ENCODE measurements at places on chromosomes 13 and 19. TPM values are rescaled to one million over a fixed set of nuclear protein-coding genes. Genes with fewer than 3 reads are reported as not detected.

DNA sequence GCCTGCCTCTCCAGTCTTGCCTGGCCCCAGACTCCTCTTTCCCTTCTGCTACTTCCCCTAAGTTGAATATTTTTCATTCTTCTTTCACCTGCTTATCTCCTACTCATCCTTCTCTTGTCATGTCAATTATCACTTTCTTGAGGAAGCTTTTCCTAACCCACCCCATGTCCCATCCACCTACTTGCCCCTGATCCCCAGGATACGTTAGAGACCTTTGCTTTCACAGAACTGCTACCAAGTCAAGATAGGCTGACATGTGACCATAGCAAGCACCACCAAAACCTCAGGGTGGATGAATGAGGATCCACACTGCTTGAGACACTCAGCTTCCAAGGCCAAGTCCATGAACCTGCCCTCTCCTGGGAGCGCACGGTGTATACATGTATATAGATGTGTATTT, 131.5 kb downstream of the DNAJC15 start:
- H3K27me3 ChIP-seq: no peaks in the 10 kb centered on the region
- DNase-seq: no peak
- peaks cover 10% of the 10 kb centered on the region for H3K4me1 ChIP-seq
- H3K27ac ChIP-seq: no peak overlapping the region

- H3K27me3 ChIP-seq: peaks cover 32% of the 10 kb centered on the region
- H3K4me3 ChIP-seq: no peak within 1 kb of the TSS
- DNase-seq: no peak
- H3K4me1 ChIP-seq: no peaks in the 10 kb centered on the region
- no peak within 1 kb of the TSS for H3K27ac ChIP-seq
- no peaks in the 10 kb centered on the region for H3K36me3 ChIP-seq
Observed at GRCh38 chr19:35528218-35529038, at the start of gene SBSN. SBSN (minus strand) TSS chr19:35528311; CDS start chr19:35528281, 30 bp downstream.

- no peaks in the 10 kb centered on the region for H3K36me3 ChIP-seq
- H3K4me1 ChIP-seq: no peaks in the 10 kb centered on the region
- no peak for DNase-seq
- no peaks in the 10 kb centered on the region for H3K27me3 ChIP-seq
- no peak overlapping the region for H3K4me3 ChIP-seq
Observed at GRCh38 chr13:102017248-102017647, 384.6 kb downstream of the FGF14 start.

GRCh38 chr13:113374511-113375175, 10.7 kb upstream of the GRTP1 start:
- no peak overlapping the region for H3K27ac ChIP-seq
- no peak overlapping the region for H3K4me3 ChIP-seq
- peaks cover 2% of the 10 kb centered on the region for H3K27me3 ChIP-seq
- no peak for DNase-seq
- H3K4me1 ChIP-seq: no peaks in the 10 kb centered on the region
- no peaks in the 10 kb centered on the region for H3K36me3 ChIP-seq

The TSHZ3 gene
- total RNA-seq: 8.0 TPM

The TMEM205 gene
- 48.2 TPM for total RNA-seq

DNA sequence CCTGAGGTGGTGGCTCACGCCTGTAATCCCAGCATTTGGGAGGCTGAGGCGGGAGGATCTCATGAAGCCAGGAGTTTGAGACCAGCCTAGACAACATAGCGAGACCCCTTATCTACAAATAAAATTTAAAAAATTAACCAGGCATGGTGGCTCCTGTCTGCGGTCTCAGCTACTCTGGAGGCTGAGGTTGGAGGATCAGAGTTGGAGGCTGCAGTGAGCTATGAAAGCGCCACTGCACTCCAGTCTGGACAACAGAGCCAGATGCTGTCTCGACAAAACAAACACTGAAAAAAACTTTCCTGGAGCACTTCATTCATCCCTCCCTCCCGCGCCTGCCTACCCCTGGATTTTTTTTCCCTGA, 665 bp upstream of the ATG4D start:
- peak overlapping the region; percentile 70 for H3K4me3 ChIP-seq
- no peak overlapping the region for H3K27ac ChIP-seq
- DNase-seq: no peak
- H3K4me1 ChIP-seq: peaks cover 14% of the 10 kb centered on the region
- no peaks in the 10 kb centered on the region for H3K27me3 ChIP-seq

DNA sequence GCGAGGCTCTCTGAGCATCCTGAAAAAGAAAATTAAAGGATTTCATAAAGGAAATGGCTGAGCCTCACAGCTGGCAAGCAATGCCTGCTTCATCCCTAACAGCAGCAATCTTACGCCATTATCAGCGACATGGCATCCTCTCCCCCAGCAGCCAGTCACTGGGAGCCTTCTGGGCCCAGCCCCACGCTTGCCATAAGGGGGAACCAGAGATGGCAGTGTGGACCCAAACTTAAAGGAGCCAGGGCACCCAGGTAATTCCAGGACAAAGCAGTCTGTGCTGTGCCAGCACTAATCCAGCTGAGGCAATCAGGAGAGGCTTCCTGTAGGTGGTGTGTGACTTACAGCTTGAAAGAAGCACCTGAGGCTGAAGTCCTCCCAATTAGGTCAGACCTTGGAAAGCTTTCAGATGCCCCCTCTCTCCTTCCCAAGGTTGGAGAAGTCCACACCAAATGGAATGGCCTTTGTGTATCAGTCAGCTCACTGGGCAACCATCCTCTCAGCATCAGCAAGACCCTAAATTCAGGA, 10.3 kb downstream of the VSTM2B start:
- no peak overlapping the region for H3K4me3 ChIP-seq
- peaks cover 39% of the 10 kb centered on the region for H3K27me3 ChIP-seq
- no peak overlapping the region for H3K27ac ChIP-seq
- H3K36me3 ChIP-seq: no peaks in the 10 kb centered on the region

DNA sequence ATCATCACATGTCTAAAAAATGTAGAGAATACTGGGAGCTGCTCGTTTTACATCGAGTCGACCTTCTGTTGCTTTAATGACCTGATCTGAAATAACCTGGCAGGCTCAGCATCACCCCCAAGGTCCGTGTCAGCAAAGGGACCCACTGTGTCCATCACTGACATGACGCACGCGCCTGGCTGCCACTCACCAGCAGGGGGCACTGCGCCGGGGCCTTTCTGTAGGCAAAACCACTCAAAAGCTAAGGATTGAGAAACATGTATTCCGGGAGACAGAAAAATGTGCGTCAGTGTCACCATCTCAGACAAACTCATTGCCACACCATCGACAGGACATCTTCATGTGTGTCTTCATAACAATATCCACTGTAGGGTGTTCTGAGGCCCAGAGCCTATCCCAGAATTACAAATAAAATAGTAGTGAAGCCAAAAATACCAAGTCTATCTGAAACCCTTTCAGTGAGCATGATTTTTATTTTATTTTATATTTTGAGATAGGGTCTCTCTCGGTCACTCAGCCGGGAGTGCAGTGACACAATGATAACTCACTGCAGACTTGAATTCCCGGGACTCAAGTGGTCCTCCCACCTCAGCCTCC, 130.3 kb upstream of the LSM14A start:
- peak; percentile 22 for DNase-seq
- H3K36me3 ChIP-seq: no peaks in the 10 kb centered on the region
- no peak overlapping the region for H3K27ac ChIP-seq

The PRR22 gene
- total RNA-seq: 1.4 TPM

DNA sequence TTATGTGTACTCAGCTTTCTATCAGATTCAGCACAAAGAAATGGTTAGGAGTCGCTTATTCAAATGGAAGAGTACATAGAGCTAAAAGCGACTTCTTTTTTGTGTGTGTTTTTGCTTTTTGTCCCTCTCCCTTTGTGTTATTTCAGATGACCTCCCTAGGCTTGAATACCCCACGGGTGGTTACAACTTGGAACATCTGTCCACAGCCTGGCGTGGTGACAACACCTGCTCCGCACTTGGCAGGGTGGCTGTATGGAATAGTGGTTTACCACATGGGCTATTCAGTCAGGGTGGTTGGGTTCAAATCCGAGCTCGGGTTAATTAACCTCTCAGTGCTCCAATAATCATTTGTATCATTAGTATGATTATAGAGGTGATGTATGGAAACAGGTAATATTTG, 151.6 kb upstream of the FREM2 start:
- no peak overlapping the region for H3K27ac ChIP-seq
- H3K4me1 ChIP-seq: no peaks in the 10 kb centered on the region
- DNase-seq: peak; percentile 13
- no peak overlapping the region for H3K4me3 ChIP-seq

The CTXN1 gene
- 0.58 TPM for total RNA-seq

DNA sequence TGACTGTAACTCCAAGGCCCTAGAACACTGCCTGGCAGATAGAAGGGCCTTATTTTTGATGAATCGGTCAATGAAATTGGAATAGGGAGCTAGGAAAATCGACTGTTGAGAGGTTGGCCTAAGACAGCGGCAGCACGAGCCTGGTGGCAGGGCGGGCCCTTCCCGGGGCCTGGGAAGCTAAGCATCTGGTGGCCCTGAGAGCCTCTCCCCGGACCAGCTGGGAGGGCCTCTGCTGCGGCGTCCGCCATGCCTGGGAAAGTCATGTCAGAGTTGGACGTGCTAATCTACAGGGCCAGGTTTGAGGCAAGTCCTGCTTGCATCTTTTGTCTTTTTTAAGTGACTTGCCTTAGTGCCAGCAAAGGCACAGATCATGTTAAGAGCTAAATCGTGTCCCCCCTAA, 11.2 kb upstream of the GPR12 start:
- no peaks in the 10 kb centered on the region for H3K4me1 ChIP-seq
- H3K27ac ChIP-seq: no peak overlapping the region
- DNase-seq: no peak

The RAB4B gene
- 6.0 TPM for total RNA-seq

GRCh38 chr13:52782471-52783448, 43.1 kb upstream of the CNMD start:
- H3K36me3 ChIP-seq: no peaks in the 10 kb centered on the region
- peaks cover 11% of the 10 kb centered on the region for H3K4me1 ChIP-seq
- no peaks in the 10 kb centered on the region for H3K27me3 ChIP-seq
- peak; percentile 63 for DNase-seq
- no peak overlapping the region for H3K4me3 ChIP-seq

DNA sequence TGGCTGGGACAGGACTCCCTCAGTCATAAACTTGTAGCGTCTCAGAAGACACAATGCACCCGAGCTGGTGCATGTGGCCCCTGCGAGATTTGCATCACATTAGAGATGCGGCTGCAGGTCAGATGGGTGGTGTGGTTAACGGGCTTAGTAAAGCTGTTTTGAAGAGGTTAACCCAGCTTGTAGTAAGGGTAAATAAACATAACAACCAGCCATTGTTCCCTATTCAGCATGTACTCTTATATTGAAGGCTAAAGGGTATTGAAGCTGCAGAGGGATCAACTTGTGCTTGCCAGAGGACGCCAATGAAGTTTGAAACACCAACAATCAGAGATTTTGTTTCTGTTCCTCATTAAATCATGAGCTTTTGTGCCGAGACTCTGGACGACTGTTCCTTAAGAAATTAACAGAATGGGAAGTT, 79.4 kb downstream of the ZIC5 start:
- no peak overlapping the region for H3K4me3 ChIP-seq
- H3K36me3 ChIP-seq: no peaks in the 10 kb centered on the region
- peaks cover 9% of the 10 kb centered on the region for H3K4me1 ChIP-seq

DNA sequence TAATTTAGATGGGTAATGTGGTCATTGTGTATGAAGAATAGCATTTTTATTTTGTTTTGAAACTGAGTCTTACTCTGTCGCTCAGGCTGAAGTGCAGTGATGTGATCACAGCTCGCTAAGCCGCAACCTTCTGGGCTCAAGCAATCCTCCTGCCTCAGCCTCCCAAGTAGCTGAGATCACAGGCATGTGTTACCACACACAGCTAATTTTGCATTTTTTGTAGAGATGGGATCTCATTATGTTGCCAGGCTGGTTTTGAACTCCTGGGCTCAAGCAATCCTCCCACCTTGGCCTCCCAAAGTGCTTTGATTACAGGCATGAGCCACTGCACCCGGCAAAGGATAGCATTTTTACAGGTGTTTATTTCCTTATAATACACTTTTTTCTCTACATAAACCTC, 36.6 kb downstream of the SERTM1 start:
- H3K4me3 ChIP-seq: no peak overlapping the region
- no peak overlapping the region for H3K27ac ChIP-seq
- H3K36me3 ChIP-seq: no peaks in the 10 kb centered on the region
- H3K27me3 ChIP-seq: no peaks in the 10 kb centered on the region

DNA sequence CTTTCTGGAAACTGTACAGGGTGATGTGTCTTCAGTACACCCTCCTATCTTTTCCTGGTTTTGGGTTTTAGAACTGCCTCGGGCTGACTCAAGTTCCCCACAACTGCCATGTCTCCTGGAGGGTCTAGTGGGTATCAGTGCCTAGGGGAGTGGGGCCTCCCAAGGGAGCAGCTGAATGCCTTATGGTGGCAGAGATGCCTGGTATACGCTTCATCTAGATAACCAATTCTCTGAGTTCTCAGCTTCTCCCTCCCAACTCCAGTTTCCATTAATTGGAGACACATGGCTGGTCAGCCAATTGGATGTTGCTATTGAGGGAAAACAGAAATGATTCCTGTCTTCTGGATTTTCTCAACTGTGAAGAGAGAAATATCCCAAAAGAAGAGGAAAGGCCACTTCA, 12.8 kb downstream of the ZNF439 start:
- no peak overlapping the region for H3K27ac ChIP-seq
- DNase-seq: no peak
- H3K4me3 ChIP-seq: no peak overlapping the region

DNA sequence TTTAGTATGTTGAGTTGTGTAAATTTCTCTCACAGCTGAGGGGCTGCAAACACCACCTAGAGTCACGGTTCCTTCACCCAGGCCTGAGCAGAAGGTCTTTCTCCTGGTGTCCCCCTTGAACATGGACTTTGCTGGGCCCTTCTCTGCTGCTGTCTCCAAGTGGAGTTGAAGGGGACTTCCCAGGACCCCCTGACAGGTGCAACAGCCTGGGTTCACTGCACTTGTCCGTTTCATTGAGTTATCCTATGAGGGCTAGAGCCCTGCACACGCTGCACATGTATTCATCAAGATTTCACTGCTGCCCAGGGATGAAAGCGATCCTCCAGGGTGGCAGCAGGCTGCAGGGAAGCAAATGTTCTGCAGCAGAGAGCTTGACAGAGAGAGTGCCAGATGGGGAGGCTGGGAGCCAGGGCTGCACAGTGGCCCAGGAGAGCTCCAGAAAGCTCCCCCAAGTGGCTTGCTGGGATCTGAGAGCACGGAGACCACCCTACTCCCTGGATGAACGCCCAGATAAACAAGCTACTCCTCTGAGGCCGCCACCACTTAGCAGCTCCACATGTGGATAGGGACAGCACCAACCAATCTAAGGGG, 10.3 kb downstream of the TMEM272 start:
- no peak overlapping the region for H3K4me3 ChIP-seq
- H3K27ac ChIP-seq: no peak overlapping the region
- DNase-seq: peak; percentile 49
- peaks cover 2% of the 10 kb centered on the region for H3K27me3 ChIP-seq
- H3K36me3 ChIP-seq: no peaks in the 10 kb centered on the region

- H3K4me3 ChIP-seq: no peak overlapping the region
- H3K4me1 ChIP-seq: peaks cover 10% of the 10 kb centered on the region
- peaks cover 2% of the 10 kb centered on the region for H3K36me3 ChIP-seq
- DNase-seq: no peak
Observed at GRCh38 chr19:907183-907853, 5.7 kb downstream of the R3HDM4 start.

GRCh38 chr13:32790731-32791130, 204.5 kb downstream of the PDS5B start:
- no peaks in the 10 kb centered on the region for H3K4me1 ChIP-seq
- H3K4me3 ChIP-seq: no peak overlapping the region
- no peak overlapping the region for H3K27ac ChIP-seq
- no peak for DNase-seq
- H3K27me3 ChIP-seq: no peaks in the 10 kb centered on the region

The NCR1 gene
- not detected for total RNA-seq

The PLVAP gene
- total RNA-seq: 23.1 TPM

Data from muscle of leg (tissue), 16 donors.